ENCODE measurements at places on chromosomes 13 and 19. TPM values are rescaled to one million over a fixed set of nuclear protein-coding genes. Genes with fewer than 3 reads are reported as not detected.
A peak's percentile ranks its signal among the peaks of the same experiment; 100 is the strongest.

GRCh38 chr19:1182727-1183126 lies 8.7 kb upstream of the SBNO2 start:
- no peak for DNase-seq

CNFN gene
- total RNA-seq, result 2.2 TPM

GRCh38 chr19:19155495-19156219 lies 14.4 kb downstream of the MEF2B start:
- no peak for DNase-seq

- peak; percentile 93 for DNase-seq
Observed at GRCh38 chr19:51904331-51905165, at the start of gene ZNF649. ZNF649 (minus strand) TSS chr19:51905017; CDS start chr19:51900107, 4,910 bp downstream.

DNA sequence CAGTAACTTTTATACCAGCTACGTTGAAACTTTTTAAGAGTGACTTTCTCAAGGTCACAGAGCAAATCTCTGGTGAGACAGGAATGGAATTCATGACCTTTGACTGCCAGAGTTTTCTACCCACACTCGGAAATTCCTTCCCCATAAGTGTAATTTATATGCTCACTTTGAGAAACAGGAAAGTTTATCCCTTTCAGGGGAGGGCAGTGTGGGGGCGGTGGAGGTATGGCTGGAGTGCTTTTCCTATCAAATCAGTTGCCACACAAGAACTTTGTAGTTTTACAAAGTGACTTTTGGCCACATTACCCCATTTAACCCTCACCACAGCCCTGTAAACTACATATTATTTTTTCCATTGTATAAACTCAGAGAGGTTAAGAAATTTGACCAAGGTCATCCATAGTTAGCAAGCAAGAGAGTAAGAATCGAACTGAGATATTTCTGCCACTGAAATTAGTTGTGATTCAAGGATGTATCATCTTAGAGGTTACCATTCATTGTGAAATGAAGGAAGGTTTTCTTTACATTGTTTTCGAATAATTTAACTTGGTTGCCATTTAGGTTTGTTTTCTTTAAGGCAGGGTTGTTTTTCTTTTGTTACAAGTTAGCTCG lies 5.9 kb downstream of the KLF12 start:
- no peak for DNase-seq

GRCh38 chr19:12880551-12881171 lies 588 bp downstream of the DNASE2 start:
- no peak for DNase-seq

- DNase-seq, result no peak
Observed at GRCh38 chr19:48802623-48803022, 8.2 kb downstream of the BCAT2 start.

GRCh38 chr13:62631619-62632018 lies 1216.0 kb upstream of the PCDH20 start:
- DNase-seq, result no peak
